ENCODE measurements at places on chromosomes 5 and 9.
A peak's percentile ranks its signal among the peaks of the same experiment; 100 is the strongest.

DNA sequence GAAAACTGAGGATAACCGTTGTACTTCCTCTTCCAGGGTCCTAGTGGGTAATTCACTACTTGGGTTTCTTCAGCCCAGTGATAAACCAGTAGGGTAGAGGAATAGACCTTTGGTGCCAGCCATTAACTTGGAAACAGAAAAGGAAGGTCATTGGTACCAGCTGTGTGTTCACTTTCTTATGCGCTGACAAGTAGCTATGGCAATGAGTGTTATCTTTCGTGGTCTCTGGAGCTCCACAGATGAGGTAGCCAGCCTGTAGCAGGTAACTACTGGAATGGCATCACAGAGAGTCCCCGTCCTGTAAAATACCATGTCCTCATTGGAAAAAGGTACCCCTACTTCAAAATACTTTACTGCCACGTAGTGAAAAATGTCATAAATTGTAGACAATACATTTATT lies 2.3 kb downstream of the UHRF2 start:
- DNase-seq, result no peak

DNA sequence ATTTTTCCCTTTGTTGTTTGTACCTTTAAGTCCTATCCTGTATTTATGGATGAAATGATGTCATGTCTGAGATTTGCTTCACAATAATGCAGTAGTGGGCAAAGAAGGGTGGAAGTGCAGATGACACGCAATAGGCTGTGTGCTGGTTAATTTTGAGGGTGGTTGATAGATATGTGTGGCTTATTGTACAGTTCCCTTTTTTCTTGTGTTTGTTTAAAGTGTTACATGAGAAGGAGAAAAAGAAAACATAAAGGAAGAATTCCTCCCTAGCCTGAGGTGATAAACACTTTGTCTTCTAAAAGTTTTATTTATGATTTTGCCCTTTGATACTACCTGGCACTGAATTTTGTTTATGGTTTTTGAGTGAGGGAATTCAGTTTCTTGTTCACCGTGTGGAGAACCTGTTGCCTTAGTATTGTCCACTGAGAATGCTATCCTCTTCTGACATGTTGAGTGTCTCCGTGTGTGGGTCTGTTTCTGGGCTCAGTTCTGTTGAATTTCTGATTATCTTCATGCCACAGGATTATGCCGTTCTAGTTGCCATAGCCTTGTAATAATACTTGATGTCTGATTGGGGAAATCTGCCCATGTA lies 52.3 kb upstream of the FAM120AOS start:
- no peak for DNase-seq

DNA sequence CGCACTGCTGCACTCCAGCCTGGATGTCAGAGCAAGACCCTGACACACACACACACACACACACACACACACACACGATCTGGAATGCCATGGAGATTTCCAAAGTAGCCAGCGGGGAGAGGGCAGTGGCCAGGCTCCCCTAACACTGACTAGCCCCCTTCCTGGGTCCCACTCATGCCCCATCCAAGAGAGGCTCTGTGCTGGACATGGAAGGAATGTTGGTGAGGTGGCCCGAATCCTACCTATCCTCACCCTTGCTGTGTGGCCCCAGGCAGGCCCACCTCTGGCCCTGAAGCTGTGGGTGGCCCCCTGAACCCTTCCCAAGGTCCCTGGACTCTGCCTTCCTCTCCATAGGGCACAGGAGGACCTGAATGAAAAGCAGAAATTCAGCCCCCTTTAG lies 7.3 kb downstream of the BRD3 start:
- DNase-seq, result no peak

DNA sequence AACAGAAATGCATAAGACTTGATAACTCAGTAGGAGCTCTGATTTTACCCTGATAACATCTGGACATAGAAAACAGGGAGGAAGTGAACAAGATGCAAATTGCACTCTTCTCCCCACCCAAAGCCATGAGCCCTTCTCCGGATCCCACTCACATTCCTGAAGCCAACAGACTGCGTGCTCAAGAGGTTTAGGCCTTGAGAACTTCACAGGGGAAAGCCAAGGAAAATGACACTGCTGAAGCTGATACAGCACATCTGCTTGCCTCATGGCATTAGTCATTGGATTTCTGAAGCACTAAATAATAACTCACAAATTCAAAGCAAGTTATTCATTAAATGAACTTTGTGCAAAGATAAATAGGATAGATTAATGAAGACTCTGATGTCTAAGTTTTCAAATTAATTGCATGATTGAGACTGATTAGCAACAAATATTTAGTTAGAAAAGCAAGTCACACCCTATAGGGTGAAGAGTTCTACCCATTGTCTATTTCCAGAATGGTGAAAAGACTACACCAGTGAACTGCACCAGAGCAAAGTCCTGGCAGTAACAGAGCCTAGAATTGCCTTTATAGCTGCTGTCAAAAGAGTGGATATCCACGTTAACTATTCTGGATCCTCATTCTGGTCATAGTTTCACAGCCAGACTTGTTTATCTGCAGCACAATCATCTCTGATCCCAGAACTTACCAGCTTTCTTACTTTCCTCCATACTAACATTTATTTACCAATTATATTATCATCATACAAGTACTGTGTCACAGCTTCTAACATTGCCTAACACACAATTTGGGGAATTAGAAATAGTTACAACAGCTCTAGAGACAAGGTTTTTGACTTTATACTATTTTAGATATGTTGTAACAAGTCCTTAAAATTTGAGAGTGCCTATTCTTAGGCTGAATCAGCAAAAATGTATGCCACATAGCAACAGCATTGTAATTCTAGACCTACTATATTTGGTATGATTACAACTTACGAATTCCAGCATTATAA lies 432.1 kb upstream of the RGMB start:
- DNase-seq, result peak; percentile 1

- DNase-seq, result no peak
Observed at GRCh38 chr5:95114902-95115301, 170.0 kb downstream of the MCTP1 start.

- DNase-seq, result no peak
Observed at GRCh38 chr5:137575847-137576246, 76.7 kb upstream of the SPOCK1 start.

- DNase-seq, result no peak
Observed at GRCh38 chr5:165258197-165258771, 1752.9 kb downstream of the MAT2B start.

DNA sequence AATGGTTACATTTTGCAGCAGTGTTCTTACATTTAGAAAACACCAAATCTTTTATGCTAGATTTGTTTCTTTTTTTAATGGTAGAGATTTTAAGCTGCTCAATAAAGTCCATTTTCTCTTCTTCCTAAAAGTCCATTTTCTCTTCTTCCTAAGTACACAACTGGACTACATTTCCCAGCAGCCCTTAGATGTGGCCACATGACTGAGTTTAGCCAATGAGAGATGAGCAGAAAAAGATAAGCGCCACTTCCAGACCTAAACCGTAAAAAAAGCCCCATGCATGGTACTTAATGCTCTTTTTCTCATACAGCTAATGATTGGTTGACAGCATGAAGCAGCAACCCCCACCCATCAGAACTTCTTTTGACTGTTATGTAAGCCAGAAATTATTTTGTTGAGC lies 206.7 kb downstream of the FAM114A2 start:
- DNase-seq, result no peak

GRCh38 chr9:130833031-130833990 lies 1.7 kb upstream of the ABL1 start:
- no peak for DNase-seq

DNA sequence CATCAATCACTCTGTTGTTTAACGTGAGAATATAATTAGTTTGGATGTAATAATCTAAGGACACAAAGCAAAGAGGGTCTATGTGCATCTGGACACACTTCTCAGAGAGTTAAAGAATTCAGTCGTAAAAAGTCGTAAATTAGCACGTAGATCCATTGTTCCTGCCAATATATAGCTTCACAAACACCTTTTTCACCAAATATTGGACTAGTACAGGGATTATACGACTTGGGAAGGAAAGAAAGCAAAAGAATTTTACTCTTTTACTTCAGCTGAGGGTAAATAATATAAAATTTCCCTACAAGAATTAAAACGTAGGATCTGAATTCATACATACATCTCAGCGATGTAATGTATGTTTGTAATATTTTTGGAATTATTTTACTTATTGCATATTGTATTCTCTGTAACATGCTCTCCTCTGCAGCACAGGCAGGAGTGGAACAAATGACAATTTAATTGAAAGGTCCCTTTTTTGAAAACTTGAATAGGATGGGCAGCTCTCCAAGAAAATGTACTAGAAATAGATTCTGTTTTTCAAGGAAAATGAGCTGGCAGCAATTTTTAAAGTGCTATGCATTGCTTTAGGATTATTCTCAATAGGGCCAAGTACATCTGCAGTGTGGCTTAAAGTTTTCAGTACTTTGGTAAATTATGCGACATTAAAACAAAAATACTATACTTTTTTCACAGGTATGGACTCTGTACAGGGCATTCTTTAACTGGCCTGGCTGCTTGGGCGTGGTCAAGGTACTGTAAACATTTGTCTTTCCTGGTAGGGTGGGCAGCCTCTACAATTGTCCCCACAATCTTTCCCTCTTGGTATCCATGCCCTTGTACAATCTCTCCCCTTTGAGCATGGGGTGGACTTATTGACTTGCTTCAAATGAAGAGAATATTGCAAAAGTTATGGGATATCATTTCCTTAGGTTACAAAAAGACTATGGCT lies 39.7 kb upstream of the HSD17B4 start:
- DNase-seq, result no peak

DNA sequence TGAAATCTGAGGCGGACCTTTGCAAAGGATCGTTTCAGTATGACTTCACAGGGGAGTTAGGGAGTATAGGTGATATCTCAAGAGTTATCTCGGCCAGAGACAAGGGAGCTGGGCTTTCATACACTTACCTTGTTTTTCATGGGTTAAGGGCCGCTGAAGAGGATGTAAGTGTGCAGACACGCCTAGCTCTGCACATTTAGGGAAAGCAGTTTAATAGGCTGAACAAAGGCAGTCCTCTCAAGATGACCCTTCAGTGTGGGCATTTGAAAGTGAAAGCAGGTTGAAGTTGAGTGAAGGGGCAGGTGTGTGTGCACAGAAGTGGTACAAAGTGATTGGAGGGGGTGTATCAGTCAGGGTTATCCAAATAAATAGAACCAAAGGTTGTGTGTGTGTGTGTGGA lies 33.1 kb upstream of the PRXL2C start:
- no peak for DNase-seq

DNA sequence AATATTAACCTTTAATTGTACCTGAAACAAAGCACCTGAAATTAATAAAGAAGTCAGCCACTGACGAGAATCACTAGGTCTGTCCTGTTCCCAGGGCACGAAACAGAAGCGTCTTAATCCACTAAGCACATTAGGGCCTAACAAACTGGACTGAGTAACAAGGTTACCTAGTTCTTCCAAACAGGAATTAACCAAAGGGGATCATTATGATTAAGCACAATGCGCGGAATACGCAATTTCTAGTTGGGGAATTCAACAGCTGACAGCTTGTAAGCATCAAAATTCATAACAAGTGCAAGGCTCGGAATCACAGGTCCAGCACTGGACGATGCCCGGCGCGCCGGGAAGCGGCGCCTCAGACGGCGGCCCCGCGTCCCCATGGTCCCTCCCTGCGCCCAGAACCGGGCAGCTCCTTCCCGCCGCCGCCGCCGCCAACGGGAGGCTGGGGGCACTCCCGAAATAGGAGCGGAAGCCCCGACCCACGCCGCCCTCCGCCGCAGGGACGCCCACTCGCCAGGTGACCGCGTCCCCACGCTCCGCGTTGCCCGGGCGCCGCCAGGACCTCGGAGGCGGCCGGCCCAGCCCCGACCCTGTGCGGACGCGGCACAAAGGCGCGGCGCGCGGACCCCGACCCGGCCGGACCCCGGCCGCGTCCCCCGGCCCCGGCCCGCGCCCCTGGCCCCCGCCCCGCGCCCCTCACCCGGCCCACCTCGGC lies 898 bp downstream of the CAMSAP1 start:
- DNase-seq, result no peak

- no peak for DNase-seq
Observed at GRCh38 chr9:108994695-108995094, 18.6 kb downstream of the CTNNAL1 start.

DNA sequence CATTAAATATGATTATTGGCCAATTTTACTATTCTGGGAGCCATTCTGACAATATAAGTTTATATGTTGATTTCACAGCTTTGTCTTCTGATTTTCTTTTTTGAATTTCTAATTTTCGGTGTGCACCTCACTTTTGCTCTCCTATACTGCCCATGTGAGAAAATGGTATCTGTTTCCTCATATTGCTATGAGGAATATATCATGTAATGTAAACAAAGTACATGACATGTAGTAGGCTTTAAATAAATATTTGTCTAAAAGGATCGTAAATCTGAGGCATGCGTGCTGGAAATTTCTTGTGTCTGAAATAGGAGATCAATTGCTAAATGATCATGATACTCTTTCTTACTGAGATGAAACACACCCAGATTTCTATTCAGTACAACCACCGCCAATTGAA lies 119.9 kb downstream of the ZDHHC21 start:
- no peak for DNase-seq

DNA sequence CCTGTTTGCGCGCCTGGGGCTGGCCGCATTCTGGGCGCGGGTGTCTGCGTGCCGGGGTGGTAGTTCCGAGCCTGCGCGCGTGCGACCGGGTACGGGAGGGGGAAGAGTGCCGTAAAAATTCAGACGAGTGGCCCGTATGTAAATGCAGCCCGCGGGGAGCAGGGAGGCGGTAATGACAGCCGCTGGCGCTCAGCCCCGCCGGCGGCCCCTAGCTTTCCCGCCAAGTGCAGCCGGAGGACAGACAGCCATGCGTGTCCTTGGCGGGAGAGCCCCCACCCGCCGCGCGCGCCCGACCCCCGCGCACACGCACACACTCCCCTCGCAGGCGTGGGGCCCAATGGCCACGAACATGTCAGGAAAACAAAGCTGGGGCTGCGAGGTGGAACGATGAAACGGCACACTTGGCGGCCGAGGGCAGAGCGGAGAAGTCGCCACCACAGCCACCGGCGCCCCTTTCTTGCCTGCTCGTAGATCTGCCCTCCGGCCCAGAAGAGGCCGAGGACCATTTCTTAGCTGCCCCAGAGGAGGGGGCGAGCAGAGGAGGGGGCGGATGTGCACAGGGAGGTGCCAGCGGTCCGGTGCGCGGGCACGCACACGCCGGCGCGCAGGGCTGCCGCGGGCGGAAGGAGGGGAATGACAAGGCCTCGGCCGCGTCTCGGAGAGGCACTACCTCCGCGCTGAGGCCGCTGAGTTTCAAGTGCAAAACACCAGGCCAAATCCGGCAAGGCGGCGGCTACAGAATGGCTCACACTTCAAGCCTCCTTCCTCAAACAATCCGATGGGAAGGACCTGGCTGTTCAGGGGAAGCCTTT lies 208.4 kb downstream of the MEF2C start:
- DNase-seq, result no peak

- no peak for DNase-seq
Observed at GRCh38 chr5:98570010-98570409, 203.5 kb upstream of the RGMB start.

- no peak for DNase-seq
Observed at GRCh38 chr5:150406103-150406722, 6.5 kb downstream of the CD74 start.

GRCh38 chr5:9251379-9251980 lies 294.4 kb downstream of the SEMA5A start:
- no peak for DNase-seq

DNA sequence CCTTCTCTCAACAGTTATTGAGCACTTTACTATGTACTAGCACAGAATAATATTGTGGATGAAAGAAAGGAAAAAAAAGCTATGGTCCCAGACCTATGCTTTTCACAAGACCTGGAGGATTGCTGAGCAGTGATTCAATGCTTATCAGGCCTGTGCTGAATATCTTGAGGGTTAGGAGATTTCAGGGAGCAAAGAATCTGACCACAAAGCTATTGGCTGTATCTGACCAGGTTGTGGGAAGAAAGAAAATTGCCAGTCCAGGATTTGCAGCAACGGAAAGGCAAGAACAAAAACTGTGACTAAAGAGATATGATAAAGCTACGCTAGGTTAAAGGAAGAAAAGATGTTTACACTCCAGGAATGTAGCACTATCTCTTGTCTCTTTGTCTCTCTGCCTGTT lies 14.9 kb upstream of the MACIR start:
- DNase-seq, result no peak

Measured in left kidney (tissue), 8 donors.